ENCODE measurements at places on chromosomes 16 and 17.

DNA sequence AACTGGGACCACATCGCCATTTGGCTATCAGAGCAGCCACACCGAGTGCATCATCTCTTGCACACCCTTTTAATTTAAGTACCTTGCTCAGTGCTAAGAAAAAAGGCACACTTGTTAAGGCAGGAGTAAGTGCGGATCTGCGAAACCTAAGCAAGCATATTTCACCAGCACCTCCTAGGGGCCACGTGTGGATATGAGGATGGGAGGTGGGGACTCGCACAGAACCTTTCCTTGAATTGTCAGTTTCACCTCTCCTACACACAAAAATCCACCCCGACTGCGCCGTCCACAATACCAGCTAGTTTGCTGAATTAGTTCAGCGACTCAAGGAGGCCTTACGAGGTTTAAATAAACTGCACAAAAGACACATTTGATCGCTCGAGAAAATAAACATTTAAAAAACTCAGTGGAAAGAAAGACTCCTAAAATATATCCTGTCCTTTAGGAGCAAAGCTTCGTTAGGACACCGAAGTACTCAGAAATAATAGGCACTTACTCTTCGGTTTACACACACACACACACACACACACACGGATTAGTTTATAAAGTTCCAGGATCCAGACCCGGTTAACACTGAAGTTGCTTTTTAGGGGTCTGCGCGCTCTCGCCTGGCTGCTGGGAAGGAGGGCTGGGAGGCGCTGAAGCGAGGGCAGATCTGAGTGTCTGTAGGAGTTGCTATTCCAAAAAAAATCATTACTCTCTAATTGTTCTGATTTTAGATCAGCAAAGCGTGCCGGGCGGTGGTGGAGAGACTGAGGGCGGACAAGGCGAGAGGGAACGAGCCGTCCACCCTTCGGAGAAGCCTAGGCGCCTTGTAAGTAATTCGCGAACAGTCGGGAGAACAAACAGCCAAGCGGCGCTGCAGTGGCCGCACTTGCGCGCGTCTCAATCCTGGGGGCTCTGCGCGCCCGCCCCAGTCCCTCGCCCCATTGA is 1.0 kb upstream of the KCNJ2 start:
- DNase-seq, result no peak

DNA sequence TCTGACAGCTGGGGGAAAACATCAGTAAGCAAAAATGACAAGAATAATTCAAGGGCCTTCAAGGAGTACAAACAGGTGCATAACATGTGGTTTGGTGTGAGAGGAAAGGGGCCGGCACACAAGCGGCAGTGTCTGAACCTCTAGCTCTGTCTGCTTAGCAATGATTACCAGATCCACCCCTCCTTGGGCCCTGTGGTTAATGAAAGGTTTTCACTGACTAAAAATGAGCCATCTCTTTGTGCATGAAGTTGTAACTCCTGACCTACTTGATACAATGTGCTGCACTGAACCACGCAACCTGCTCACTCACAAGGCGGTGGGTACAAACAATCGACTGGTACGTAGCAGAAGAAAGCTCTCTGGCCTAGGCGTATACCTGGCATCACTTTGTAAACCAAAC is 15.1 kb downstream of the FAM117A start:
- no peak for DNase-seq

DNA sequence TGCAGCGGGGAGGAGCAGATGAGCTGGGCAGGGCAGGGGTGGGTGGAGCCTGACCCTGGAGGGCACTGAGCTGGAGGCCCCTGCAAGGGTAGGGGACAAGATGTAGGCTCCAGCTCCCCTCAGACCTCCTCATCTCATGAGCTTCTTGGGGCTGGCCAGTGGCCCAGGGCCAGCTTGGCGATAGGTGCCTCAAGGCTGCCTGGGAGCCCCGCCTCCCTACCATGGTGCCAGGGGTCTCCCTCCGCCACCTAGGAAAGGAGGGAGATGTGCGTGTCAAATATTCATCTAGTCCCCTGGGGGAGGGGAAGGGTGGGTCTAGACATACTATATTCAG is 3.9 kb downstream of the HIRIP3 start:
- no peak for DNase-seq

- no peak for DNase-seq
Measured at GRCh38 chr17:15398736-15399331, 57.4 kb upstream of the TEKT3 start.

- DNase-seq, result no peak
Measured at GRCh38 chr17:8467527-8467926, 31.8 kb downstream of the NDEL1 start.

DNA sequence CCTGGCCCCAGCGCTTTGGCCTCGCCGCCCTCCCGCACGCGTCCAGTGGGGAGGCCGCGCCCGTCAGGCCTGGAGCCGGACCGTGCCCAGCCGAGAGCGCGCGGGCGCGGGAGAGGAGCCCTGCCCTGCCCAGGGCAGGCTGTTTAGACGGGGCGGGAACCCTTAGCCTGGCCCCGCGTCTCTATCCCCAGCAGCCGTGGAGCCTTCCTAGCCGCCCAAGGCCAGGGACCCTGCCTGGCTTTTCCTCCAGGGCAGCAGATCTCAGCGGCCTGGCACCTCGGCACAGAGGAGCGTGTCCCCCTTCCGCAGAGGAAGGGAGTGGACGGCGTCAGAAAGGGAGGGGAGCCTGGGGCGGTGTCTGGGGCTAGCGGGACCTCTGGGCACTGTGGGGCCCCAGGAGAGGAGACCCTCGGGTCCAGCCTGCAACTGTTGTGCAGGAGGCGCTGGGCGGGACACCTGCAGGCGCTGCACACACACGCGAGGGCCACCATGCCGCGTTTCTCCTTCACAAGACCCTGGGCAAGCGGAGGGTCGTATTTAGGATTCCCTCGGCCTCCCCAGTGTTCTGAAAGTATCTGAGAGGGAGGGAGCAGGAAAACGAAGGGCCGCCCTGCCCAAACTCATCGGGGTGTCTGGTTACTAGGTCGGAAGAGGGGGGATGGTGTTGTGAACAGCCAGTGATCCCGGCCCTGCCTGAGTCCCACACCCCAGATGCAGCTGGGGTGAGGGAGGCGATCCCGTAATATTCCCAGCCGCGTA is 2.3 kb upstream of the NPTX1 start:
- DNase-seq, result no peak

DNA sequence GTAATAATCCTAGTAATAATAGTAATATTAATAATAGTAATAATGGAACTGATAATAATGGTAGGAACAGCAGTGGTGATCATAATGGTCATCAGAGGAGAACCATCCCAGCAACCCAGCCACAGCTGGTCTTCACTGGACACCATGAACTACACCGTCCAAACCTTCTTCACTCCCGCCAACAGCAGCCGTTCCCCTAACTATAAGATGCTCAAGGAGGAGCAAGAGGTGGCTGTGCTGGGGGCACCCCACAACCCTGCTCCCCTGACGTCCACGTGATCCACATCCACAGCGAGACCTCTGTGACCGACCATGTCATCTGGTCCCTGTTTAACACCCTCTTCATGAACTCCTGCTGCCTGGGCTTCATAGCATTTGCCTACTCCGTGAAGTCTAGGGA is 91.0 kb downstream of the ZDHHC7 start:
- DNase-seq, result no peak

DNA sequence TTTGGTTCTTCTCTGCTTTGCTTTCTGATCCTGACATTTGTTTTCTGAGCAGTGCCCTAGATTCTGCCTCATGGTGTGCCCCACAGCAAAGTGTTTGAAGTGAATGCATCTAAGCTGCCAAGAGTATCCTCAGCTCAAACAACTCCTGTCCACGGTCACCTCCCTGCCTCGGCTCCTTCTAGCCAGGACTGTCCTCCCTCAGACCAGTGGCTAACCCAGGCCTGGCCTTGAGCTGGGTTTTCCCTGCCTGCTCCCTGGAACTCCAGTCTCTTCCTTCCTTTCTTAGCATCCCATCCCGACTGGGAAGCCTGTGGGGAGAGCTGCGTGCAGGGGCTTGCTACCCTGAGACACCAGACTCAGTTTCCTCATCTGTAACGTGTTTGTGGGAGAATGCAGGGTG is 256.5 kb downstream of the GSG1L start:
- no peak for DNase-seq

DNA sequence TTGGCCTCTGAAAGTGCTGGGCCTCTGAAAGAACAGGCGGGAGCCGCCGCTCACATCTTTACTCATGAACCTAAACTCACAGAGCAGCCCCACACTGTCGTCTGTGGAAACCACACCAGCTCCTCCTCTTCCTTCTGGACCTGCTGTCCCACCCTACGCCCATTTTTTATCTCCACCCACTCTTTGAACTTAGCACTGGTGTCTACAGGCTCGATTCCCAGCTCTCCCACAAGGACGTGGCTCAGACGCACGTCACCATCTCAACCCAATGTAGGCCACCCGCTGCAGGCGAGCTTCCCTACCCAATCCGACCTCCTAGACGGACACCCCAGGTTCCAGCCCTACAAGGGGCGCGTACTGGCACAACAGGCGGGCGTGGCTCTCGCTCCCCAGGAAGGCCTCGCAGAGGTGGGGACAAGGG is 62.2 kb downstream of the NXN start:
- no peak for DNase-seq

- no peak for DNase-seq
Measured at GRCh38 chr17:9475101-9475658, 100.4 kb downstream of the STX8 start.

GRCh38 chr16:48831076-48831722 is 221.2 kb upstream of the N4BP1 start:
- DNase-seq, result no peak

- DNase-seq, result no peak
Measured at GRCh38 chr16:70724146-70725023, 38.5 kb upstream of the MTSS2 start.

DNA sequence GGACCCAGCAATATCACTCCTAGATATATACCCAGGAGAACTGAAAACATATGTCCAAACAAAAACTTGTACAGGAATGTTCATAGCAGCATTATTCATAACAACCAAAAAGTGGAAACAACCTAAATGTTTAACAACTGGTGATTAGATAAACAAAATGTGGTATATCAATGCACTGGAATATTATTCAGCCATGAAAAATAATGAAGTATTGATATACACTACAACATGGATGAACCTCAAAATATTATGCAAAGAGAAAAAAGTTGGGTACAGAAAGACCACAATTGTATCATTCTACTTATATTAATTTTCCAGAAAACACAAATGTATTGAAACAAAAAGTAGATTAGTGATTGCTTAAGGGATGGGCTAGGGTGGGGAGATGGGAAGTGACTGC is 498.6 kb downstream of the GRIN2A start:
- DNase-seq, result no peak

GRCh38 chr16:19687279-19687678 is 30.7 kb downstream of the KNOP1 start:
- no peak for DNase-seq

DNA sequence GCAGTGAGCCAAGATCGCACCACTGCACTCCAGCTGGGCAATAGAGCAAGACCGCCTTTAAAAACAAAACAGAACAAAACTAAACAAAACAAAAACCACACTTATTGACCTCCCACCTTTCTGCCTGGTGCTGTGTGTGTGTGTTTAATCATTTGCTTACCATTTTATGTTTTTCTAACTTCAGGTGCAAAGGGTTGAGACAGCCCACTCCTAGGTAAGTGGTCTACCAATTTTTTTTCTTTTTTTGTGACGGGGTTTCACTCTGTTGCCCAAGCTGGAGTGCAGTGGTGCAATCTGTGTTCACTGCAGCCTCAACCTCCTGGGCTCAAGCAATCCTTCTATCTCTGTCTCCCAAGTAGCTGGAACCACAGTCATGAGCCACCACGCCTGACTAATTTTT is 65.8 kb downstream of the SALL1 start:
- no peak for DNase-seq

- peak; percentile 53 for DNase-seq
Measured at GRCh38 chr17:60036796-60037677, 41.7 kb downstream of the HEATR6 start.

GRCh38 chr17:60356940-60357339 is 35.0 kb downstream of the USP32 start:
- DNase-seq, result no peak

- peak; percentile 36 for DNase-seq
Measured at GRCh38 chr17:55356434-55357328, 65.0 kb downstream of the MMD start.

- DNase-seq, result no peak
Measured at GRCh38 chr16:84833542-84834402, 14.0 kb downstream of the CRISPLD2 start.

DNA sequence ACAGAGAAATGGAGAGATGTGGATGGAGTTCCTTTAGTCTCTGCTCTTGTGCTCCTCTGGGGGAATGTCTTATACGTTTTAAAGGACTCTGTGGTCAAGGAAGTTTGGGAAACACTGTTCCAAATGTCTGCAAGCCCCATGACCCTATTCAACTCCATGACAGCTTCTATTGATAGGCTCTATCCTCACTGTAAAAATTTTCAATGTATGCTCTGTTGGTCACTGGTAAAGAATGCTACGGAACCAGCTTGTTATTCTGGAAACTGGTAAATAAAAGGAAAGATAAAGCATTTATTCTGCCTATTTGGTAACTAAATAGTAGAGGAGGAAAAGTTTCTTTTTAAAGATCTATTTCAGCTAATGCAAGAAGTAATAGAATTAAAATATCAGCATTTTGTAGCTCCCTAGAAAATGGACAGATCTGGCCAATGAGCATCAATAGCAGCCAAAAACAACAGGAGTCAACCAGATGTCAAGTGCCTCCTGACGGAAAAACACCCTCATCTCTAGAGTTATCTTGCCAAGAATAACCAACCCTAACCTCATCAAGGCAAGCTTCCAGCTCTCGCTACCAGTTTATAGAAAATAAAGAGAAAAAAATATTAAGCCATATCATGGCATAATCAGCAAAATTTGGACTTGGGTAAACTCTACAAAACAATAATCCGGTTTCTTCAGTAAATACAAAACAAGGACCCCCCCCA is 16.1 kb downstream of the GDE1 start:
- no peak for DNase-seq

DNA sequence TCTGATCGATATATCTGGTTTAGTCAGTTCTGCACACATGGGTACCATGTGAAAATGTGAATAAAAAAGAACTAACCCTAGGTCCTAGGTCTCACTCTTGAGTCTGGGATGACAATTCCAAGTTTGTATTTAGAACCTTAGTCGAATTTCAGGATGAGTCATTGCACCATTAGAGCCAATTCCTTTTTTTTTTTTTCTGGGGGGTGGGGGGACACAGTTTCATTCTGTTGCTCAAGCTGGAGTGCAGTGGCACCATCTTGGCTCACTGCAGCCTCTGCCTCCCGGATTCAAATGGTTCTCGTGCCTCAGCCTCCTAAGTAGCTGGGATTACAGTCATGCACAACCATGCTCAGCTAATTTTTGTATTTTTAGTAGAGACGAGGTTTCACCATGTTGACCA is 41.6 kb downstream of the SPAG9 start:
- no peak for DNase-seq

DNA sequence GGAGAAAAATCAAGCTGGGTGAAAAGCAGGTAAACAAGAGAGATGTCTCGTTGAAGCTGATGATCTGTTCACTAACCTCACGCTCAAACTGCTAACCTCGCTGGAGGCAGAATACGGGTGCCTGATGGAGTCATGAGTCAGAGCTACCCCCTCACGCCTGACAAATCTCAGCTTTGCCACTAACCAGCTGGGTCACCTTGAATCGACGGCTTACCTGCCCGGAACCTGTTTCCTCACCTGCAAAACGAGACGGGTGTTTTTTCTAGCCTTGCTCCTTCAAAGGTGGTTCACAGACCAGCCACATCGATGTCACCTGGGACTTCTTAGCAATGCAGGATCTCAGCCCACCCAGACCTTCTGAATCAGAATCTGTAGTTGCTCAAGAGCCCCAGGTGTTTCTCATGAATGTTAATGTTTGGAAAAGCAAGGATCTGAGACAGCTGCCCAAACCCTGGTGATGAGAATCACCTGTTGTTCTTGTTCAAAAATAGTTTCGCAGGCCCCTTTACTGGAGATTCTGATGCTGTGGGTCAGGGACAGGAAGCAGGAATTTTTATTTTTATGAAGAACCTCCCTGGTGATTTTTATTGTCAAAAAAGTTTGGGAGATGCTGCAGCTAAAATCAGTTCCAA is 56.9 kb downstream of the MARCHF10 start:
- no peak for DNase-seq

Measured in activated CD8-positive, alpha-beta memory T cell treated with anti-CD3 and anti-CD28 coated beads for 1 hour (primary cell).